ENCODE measurements at places on chromosomes 13 and 19.

DNA sequence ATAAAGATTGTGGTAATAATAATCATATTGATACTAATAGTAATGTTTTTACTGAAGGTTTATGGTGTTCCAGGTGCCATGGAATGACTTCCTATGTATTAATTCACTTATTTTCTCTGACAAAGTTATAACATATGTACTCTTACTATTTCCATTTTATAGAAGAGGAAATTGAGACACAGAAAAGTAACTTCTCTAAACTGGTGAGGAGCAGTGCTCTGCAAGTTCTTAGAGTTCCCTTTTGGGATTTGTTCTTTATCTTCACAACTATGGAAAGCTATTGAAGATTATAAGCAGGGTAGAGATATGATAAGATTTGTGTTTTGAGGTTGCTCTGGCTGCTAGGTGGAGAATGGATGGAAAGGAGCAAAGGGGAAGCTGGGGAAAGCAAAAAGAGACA, 83.9 kb upstream of the OLFM4 start:
- no peak for DNase-seq

DNA sequence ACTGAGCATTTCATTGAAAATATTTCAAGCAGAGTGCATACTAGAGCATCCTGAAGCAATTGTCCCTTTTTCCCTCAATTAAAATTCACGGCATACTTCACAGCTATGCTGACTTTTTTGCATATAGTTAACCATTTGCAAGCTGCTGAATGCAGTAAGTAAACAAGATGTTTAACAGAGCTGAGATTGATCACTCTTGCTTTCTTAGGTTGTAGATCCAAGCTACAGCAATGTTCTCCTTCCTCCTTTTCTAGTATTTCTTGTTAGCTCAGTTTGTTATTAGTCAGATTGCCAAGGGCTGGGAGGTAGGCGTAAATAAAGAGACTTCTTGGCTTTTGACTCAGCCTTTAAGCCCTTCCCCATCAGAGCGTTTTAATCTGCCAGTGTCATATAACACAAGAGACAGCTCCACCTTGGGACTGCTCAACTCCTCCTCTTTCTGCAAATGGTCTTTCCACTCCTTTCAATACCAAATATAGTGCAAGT, at the start of gene SLITRK6:
SLITRK6 (minus strand) TSS at position 323 of the 486 bp plus-strand sequence. CDS start 2,911 bp downstream, outside the sequence.
- DNase-seq = no peak

DNA sequence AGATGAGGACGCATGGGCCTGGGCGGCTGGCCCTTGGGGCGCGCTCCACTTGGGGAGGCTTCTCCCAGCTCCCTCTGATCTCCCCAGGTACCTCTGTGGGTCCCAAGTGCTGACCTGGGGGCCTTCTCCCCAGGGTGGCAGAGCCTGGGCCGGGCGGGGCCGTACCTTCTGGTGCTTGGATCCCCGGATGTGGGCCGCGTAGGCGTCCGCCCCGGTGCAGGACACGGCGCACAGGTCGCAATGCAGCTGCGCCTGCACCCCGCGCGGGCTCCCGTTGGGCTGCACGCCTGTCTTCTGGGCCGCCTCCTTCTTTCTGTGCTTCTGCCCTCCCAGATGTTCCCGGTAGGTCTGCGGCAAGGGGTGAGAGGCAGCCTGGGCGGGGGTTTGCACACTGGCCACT, 41.1 kb upstream of the MATK start:
- no peak for DNase-seq

DNA sequence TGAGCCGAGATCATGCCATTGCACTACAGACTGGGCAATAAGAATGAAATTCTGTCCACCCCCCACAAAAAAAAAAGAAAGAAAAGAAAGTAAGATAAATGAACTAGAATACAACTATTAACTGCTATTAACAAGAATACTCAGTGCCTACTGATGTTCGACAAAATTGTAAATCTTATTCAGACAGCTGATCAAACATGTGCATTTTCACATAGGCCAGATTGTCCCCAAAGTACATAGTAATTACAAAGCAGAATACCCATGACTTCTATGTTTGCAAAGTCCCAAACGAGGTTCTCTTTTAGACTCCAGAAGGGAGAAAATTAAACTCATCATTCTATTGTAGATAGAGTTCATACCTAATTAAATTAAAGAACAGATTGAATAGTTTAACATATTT, 113.4 kb downstream of the UFM1 start:
- DNase-seq = no peak

- no peak for DNase-seq
Observed at GRCh38 chr13:49625392-49626079, 2.8 kb upstream of the ARL11 start.

GRCh38 chr13:22107549-22107948, 436.7 kb downstream of the FGF9 start:
- peak; percentile 15 for DNase-seq

DNA sequence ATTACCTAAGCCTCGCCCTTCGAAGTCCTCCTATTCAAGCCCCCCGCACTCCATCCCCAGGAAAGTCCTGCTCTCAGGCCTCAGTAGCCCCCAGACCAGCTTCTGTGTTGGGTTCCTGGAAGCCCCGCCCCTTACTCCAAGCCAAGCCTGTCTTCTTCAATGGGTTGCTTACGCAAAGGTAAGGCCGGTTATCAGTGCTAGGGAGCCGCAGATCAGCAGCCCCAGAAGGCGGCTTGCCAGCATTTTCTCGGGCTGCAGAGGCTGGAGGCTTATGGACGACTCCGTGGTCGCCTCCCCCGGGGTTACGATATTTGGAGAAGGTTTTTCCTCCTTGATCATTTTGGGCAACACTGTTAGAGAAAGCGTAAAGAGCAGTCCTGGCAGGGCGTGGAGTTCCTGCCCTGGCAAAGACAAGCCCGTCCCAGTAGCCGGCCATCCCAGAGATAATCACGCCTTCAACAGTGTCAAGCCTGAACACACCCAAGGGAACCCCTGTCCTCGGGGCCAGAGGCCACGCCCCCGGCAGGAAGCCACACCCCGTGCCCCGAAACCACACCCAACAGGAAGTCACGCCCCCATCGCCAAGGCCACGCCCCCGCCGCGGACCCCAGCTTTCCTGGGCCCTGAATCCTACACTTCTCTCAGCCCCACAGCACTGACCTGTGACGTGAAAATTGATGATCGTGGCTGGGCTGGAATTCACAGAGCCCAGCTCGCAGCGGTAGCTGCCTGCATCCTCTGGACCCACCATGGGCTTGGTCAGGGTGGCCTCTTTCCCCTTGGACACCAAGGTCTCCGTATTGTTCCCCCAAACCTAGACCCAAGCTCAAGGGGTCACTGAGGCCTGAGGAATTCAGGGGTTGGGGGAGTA, 954 bp upstream of the RASIP1 start:
- DNase-seq = no peak

DNA sequence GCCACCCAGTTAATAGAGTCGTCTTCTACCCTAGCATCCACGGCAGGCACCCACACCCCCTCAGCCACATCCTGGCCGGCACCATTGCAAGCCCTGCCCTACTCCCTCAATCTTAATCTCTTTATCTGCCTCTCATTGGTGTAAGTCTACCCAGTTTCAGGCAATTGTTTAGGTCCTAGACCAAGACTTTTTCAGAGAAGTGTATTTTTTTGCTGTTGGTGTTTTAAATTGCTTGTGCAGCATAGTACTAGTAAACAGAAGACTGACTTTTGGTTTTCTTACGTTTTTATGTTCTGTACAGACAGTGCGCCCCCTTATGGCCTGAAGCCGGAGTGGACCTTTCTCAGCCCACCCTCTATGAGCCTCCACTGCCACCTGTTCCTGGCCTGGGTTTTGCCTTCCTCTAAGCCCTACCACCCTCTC, 2.3 kb upstream of the LCP1 start:
- peak; percentile 74 for DNase-seq

- DNase-seq = peak; percentile 73
Observed at GRCh38 chr13:41356786-41357185, 45.7 kb downstream of the NAA16 start.

DNA sequence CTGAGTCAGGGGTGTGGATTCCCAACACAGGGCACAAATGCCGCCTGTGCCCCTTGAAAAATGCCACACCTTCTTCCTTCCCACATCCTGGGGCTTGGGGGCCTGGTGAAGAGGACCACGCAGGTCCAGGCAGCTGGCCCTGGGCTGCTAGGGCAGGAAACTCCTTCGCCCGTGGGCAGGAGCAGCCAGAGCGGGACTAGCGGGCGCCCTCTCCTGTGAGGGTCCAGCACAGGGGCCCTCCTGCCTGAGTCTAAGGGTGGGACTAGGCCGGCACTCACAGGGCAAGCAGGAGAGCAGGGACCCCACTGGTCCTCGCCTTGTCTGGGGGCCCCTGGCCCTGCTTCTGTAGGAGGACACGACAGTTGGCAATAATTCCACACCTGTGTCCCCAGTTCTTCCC, 7.5 kb upstream of the CEBPA start:
- DNase-seq = no peak

- DNase-seq = no peak
Observed at GRCh38 chr13:109810761-109811510, 24.6 kb upstream of the IRS2 start.

DNA sequence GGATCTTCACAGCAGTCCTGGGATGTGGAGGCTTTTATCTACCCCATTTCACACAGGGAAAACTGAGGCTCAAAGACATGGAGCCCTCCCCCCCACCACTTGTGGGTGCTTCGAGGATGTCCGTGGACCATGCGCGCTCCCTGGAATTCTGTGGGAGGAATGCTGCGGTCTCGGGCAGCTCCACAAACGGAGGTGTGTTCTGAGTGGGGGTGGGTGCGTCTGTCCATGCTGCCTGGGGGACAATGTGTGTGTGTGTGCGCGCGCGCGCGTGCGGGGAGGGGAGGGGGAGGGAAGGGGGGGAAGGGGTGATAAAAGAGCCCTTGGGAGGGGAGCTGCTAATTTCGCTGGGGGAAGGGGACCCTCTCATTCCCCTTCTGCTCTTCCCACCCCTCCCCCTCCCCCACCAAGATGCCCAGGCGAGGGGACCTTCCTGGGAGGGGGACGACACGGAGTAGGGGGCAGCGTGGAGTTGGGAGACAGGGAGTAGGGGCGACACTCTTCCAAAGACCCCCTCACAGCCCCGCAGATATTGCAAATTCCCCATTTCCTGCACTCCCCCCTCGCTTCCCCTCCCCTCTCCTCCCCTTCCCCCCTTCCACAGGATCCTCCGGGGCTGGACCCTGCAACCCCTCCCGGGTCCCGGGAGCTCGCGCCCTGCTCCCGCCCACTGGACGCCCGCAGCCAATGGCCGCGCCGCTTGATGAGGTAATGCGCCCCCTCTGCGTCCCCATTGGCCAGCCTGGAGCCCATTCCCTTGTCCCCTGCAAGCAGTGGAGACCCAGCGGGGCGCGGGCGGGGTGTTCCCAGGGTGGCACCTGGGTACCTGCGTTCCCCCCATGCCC, 18.9 kb upstream of the ZNRF4 start:
- DNase-seq = no peak

DNA sequence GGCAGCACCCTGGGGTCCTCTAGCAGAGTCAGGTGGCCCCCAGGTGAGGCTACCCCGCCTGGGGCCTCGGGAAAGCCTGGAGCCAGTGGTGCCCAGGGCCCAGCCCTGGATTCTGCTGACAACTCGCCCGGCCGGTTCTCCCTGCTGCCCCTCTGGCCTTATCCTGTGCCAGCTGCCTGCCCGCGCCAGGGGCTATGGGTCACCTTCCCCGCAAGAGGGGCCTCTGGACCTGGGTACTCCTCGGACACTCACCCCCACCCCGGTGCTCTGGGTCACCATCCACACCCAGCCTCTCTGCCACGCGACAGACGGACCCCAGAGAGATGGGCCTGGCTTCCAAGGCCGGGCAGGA, 24.0 kb downstream of the ZBTB7A start:
- DNase-seq = no peak

DNA sequence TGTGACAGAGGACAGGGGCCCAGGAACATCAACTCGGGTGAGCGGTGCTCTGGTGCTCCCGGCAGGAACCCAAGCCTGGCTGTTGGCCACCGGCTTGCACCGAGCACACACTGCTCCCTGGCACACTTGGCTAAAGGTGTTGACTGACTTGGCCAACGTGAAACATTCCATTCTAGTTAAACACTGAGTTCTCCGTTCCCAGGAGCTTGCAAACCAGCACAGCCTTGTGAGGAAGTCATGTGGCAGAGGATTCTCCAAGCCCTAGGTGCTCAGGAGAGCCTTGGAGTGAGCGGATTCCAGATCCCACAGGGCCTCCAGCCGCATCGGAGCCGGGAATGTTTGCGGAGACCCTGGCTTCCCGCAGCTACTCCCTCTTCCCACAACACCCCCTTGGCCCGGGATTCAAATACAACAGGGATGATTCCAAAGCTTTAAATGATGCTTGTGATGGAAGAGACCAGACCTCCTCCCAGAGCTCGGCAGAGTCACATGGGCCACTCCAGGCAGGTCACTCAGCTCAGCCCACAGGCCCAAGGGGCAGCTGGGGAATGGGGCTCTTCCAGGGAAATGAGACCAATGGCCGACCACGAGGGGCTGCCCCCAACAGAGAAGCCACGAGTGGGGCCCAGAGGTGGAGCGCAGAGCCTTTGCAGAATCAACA, 2.9 kb downstream of the C13orf46 start:
- no peak for DNase-seq

GRCh38 chr19:50796634-50797428, 6.6 kb downstream of the ACP4 start:
- DNase-seq = no peak

DNA sequence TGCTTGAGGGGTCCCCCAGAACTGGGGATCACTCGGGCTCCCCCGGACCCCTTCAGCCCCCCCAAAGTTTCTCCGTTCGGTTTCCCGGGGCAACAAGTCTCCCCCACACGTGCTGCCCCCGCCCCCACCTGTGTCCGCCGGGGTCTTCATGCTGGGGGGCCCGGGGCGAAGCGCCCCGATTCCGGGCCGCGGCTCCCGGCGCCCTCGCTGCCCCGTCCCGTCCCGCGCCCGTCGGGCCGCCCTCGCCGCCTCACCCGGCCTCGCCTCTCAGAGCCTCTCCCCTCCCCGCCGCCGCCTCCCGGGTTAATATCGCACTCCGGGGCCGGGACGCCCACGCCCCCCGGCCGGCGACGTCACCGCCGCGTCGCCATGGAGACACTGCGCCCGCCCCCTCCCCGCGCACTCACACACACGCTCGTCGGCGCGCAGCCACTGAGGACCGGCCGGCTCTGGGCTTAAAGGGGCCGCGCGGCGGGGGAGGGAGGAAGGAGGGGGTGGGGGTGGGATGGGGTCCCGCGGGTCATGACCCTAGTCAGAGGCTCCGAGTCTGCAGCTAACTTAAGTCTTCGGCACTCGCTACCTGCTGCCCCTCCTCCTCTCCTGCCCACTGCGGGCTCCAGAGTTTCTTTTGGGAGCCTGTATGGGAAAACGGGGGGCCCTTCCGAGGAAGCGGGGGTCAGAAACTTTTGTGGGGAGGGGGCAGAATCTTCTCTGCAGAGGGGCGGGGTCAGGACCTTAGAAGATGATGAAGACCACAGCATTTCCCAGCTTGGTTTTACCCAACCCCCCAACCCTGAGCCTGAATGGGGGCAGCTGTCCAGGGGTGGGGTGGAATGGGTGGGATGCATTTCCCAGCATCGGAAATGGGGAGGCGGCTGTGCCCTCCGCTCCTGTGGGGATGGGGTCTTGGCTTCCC, at the start of gene ERF:
ERF (minus strand) TSS at position 279 of the 916 bp plus-strand sequence; CDS start at position 150, 129 bp downstream.
- DNase-seq = peak; percentile 92

GRCh38 chr13:46953331-46953730, 56.5 kb upstream of the HTR2A start:
- no peak for DNase-seq

- no peak for DNase-seq
Observed at GRCh38 chr19:28497137-28497536, 715.8 kb downstream of the UQCRFS1 start.

- no peak for DNase-seq
Observed at GRCh38 chr19:3931041-3931440, 1.8 kb upstream of the NMRK2 start.

Measured in CD4-positive, alpha-beta T cell treated with Interleukin-6 at 100 ng/mL for 8 hours (primary cell).